ENCODE measurements at places on chromosomes 2 and 18.

DNA sequence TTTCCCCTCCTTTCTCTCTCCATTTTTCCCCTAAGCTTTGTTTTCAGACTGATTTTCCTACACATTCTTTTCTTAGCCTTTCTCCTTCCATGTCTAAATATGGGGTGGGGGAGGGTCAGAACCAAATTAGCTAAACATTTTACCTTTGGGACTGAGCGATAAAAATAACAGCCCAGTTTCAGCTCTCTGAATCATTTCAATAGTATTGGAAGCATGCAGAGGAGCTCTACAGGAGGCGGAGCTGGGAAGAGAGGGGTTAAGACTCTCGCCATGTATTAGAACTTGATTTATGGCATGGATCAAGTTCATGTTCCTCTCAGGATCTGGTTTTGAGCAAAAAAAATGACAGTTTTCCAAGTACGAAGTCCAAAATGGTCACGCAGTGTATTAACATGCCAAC is 109.1 kb downstream of the CPO start:
- no peak for DNase-seq

GRCh38 chr2:182973441-182974352 is 64.6 kb downstream of the NCKAP1 start:
- no peak for DNase-seq

GRCh38 chr18:45774065-45774521 is 50.1 kb downstream of the SLC14A1 start:
- no peak for DNase-seq

DNA sequence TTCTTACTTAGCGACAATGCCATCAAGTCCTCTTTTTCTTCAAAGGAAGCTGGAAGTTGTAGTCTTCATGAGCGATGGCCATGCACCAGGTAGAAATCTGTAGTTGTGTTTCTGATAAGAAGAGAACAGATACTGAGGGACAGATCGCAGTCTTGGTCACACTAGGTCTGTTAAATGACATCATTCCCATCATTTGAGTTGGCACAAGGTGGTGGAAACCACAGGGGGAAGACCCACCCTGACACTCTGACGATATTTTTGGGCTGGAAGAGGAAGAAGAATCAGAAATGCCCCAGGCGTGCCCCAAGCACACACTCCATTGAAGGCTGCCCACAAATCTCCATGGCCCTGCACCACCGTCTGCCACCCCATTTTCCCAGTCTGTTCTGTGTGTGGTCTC is 89.0 kb upstream of the BOD1L2 start:
- no peak for DNase-seq

DNA sequence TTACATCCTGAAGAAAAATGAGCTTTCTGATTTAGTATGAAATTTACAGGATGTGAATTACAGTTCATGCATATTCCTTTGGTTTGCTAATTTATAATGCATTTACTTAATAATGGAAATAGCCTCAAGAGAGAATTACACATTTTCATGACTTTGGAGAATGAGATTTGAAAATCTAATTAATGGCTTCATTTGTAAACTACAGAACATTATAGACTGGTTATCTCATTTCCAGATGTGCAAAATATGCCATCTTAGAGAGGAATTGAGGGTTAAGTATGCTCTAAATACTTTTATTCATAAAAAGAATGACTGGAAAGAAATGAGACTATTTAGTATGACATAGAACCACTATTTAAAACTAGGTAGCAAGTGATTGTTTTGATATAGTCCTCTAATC is 94.2 kb upstream of the DNAJC10 start:
- DNase-seq = no peak

GRCh38 chr2:174350018-174350417 is 15.3 kb downstream of the SP9 start:
- no peak for DNase-seq

DNA sequence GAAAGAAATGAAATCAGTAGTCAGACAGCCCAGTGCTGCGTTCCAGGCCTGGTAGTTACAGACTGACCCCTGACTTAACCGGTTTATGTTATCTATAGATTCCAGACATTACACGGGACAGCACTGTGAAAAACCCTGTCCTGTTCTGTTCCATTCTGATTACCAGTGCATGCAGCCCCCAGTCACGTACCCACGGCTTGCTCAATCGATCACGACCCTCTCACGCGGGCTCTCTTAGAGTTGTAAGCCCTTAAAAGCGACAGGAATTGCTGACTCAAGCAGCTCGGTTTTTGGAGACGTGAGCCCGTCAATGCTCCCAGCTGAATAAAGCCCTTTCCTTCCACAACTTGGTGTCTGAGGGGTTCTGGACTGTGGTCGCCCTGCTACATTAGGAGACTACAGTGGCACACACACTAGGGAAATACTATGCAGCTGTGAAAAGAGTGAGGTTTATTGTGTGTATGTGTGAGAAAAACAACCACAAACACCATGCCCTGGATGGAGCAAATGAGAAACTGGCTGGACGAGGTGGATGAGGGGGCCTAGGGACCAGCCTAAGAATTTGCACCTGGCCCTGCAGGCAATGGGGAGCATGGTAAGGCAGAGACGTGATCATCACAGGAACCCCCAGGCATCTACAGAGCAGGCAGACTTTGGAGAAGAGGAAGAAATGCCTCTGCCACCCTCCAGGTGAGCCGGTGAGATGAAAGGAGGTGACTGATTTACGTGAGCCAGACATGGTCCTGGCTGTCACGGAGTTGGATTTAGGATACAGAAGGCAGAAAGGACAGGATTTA is 49.1 kb upstream of the SEMA4C start:
- DNase-seq = no peak

- DNase-seq = no peak
These were observed 70.6 kb upstream of the FOSL2 start for GRCh38 chr2:28322051-28322450.

DNA sequence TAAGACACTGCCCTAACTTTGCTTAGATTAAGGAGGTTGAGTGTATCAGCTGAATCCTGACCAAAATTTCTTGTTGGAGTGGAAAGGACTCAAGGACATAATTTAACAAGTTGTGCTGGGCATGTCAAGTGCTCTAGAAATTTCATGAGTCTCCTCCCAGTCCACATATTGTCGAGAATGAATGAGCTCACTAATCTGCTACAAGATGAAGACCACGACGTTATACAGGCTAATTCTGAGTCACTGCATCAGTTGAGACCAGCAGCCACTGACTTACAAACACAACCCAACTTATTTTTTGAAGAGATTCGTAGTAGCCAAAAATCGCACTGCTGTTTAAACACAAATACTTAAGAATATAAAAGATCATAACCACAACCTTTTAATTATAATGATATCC is 28.7 kb upstream of the SLC8A1 start:
- DNase-seq = no peak

- no peak for DNase-seq
These were observed 14.4 kb downstream of the MTERF4 start for GRCh38 chr2:241087420-241088268.

DNA sequence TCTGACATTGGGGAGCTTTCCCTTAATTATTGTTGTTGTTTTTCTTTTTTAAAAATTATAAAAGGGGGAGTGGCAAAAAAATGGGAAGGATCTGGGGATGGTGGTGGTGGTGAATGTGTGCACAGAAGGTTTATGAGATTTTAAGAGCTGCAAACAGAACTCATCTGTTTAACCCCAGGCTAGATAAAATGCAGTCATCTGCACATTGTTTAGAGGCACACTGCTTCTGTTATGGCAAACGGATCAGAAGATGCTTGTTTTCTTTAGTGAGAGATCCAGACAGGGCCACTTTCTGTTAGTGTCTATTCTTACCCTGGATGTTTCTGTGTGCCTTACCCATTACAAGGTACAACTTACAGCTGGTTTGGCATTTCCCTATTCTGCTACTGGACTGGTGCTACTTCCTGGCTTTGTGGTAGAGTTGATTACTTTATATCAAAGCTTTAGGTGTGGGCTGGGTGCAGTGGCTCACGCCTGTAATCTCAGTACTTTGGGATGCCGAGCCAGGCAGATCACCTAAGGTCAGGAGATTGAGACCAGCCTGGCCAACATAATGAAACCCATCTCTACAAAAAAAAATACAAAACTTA is 68.2 kb upstream of the NRP2 start:
- no peak for DNase-seq

GRCh38 chr18:44943311-44943881 is 262.7 kb downstream of the SETBP1 start:
- DNase-seq = no peak

GRCh38 chr18:9696112-9696511 is 12.0 kb upstream of the RAB31 start:
- no peak for DNase-seq

- no peak for DNase-seq
These were observed 29.6 kb upstream of the FAM117B start for GRCh38 chr2:202605174-202605573.

GRCh38 chr2:208657468-208657867 is 250.9 kb downstream of the PTH2R start:
- DNase-seq = no peak

GRCh38 chr2:112156152-112156986 is 18.2 kb downstream of the FBLN7 start:
- peak; percentile 32 for DNase-seq

DNA sequence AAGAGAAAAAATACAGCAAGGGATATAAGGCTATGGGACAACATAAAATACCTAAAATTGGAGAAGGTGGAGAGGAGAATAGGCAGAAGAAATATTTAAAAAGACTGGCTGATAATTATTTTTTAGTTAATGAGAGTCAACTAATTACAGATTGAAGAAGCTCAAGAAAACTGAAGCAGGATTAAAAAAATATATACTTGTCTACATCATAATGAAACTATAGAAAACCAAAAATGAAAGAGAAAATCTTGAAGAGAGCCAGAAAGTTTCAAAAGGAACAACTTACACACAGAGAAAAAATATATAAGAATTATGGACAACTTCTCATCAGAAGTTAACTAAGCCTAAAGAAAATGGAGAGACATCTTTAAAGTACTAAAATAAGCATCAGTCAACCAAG is 62.9 kb upstream of the APCDD1 start:
- no peak for DNase-seq

DNA sequence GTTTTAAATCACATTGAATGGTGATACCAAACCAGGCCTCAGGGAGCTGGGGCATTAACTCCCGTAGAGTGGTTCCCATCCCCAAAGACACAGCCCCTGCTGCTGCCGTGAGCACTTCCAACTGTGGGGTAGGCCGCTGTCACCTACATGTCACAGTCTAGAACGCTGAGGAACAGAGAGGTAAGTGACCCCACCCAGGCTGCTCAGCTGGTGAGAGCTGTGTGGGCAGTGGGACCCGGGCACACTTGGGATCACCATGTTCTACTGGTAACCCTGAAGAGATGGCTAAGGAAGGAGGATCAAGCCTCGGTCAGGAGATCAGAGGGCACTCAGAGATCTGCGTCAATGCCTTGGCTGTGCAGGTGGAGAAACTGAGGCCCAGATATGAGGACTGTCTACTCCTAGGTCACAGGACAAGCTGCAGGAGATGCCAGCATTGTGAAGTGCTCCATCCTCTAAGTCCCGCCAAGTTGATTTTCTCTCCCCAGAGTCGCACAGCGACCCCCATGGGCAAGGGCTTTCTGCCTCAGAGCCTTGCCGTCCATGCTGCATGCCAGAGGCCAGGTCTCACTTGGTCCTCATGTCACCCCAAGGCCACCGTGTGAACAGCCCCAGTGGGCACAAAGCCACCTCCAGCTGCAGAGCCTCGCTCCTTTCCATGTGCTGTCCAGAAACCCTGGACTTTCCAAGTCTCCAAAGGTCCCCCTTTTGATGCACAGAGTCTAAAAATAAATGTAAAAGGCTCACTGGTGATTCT is 144.2 kb upstream of the OTOS start:
- DNase-seq = no peak

- no peak for DNase-seq
These were observed 32.1 kb downstream of the ERLEC1 start for GRCh38 chr2:53818854-53819435.

GRCh38 chr2:24508878-24509277 is 17.8 kb downstream of the NCOA1 start:
- no peak for DNase-seq

GRCh38 chr2:107553539-107553938 is 273.2 kb upstream of the RGPD4 start:
- no peak for DNase-seq

- no peak for DNase-seq
These were observed 8.1 kb downstream of the FBXO48 start for GRCh38 chr2:68458981-68459380.

GRCh38 chr2:169107645-169108044 is 38.3 kb downstream of the DHRS9 start:
- DNase-seq = no peak

DNA sequence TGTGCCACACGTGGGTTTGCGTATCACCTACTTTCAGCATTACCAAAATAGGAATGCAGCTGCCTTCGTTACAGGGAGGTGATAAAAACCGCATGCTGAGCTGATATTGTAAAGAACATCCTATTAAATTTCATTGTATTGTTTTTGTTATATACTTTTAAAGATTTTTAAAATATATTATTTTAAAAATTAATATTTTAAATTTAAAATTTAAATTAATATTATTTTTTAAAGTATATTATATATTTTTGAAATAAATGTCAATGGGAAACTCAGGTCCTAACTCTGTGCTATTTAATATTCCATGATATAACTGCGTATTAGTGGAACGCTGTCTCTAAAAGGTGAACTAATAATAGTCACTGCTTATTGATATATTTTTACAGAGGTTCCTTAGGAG is 51.2 kb downstream of the CTNNA2 start:
- DNase-seq = no peak

DNA sequence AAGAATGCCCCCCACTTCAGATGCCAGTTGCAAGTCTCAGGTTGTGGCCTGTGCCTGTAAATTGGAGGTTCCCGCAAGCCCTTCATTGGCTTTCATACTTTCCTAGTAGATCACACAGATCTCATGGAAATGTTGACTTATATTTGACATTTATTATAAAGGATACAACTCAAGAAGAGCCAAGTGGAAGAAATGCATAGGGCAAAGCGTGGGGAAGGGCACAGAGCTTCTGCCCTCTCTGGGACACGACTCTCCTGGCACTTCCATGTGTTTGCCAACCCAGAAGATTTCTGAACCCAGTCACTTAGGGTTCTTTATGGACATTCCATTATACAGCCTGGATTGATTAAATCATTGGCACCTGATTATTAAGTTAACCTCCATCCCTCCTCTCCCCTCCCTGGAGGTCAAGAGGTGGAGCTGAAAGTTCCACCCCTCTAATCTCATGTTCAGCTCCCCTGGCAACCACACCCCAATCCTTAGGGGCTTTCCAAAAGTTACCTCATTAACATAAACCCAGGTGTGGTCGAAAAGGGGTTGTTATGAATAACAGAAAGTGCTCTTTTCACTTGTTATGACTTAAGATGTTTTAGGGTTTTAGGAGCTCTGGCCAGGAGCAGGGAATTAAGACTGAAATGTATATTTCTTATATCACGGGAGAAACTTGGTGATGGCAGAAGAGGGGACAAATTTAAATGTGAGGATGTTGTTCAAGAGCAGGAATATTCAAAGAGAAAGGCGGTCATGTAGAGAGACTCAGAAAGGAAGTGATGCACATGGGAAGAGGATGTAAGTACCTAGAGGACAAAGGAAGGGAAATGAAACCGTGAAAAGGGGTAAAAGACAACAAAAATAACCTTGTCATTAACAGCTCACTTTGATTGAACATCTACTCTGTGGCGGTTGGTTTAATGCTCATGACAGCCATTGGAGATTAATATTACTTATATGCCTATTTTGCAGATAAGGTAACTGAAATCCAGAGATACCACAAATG is 31.8 kb downstream of the SP100 start:
- no peak for DNase-seq

All from stimulated activated naive CD4-positive, alpha-beta T cell (primary cell).